ENCODE measurements at places on chromosomes 6 and 20.

- DNase-seq: no peak
These were observed 44.3 kb downstream of the PDYN start for GRCh38 chr20:1949347-1950100.

DNA sequence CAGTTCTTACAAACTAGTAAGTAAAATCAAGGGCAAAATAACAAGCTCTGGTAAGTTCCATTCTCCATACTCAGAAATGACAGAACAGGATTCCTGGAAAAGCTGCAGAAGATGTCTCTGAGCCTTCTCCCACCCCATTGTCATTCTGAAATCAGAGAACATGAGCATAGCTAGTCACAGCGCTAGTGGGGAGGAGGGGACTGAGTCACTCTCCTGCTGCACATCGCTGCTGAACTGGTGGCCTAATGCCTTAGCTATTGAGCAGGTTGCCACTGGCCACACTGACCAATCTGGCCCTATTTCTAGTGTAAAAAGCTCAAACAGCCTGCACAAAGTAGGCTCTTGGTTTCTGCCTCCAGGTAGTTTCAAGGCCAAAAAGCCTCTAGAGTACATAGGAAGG is 26.1 kb upstream of the RIPPLY2 start:
- no peak for DNase-seq

GRCh38 chr6:21455071-21455470 is 138.5 kb upstream of the SOX4 start:
- no peak for DNase-seq

DNA sequence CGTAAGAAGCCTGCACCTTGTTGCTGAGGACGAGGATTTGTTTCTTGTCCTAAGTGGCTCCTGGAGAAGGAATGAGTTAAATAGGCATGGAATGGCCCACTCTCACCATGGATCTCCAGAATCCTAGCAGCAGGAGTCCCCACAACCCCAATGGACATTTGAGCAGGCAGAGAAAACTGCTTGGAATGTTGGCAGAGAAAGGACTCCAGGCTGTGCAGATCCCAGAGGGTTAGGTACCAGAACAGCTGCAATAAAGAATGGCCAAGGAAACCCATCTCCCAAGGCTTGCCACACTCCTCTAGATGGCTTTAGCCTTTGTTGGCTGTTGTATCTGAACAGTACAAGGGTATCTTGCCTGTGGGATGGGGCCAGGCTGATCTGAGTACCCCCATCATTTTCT is 1415.7 kb upstream of the ADGRB3 start:
- DNase-seq: no peak

GRCh38 chr6:121823437-121823851 is 388.0 kb downstream of the GJA1 start:
- no peak for DNase-seq

DNA sequence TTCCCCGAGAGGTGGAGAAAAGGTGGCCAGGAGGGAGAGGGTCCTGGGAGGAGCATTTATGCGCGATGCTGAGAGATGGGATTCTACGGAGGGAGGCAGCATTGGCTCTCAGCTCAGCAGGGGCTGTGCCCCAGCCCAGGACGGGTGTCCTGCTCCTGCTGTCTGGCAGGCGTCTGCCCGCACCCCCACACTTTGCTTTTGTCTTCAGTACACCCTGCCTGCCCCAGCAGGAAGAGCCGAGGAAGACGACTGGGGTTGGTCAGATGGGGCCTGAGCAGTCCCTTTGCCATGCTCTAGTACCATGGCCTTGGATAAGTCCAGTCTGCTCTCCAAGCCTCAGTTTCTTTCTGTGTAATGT is 68.5 kb downstream of the TCP11 start:
- DNase-seq: no peak

GRCh38 chr6:13528232-13528631 is 40.8 kb upstream of the GFOD1 start:
- DNase-seq: no peak

- DNase-seq: no peak
These were observed 73.7 kb downstream of the PRND start for GRCh38 chr20:4795394-4795793.

- DNase-seq: no peak
These were observed 210.8 kb upstream of the EXOC2 start for GRCh38 chr6:903761-904160.

DNA sequence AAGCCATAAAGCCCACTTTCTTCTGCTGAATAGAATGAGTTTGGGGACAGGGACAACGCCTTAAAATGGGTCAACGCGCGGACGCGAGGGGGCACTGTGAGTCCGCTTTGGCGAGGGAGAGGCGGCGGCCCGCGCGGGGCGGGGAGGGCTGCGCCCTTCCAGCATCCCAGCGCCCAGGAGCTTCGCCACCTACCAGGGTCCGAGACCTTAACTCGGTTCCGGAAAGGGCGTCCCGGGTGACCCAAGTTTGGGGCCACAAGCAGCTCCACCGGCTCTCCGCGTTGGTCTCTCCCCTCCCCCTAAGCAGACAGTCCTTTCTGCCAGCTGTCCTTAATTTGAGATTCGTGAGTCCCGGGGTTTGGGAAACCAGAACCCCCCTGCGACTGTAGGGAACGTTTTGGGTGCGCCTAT is 1.8 kb upstream of the SAMD5 start:
- no peak for DNase-seq

DNA sequence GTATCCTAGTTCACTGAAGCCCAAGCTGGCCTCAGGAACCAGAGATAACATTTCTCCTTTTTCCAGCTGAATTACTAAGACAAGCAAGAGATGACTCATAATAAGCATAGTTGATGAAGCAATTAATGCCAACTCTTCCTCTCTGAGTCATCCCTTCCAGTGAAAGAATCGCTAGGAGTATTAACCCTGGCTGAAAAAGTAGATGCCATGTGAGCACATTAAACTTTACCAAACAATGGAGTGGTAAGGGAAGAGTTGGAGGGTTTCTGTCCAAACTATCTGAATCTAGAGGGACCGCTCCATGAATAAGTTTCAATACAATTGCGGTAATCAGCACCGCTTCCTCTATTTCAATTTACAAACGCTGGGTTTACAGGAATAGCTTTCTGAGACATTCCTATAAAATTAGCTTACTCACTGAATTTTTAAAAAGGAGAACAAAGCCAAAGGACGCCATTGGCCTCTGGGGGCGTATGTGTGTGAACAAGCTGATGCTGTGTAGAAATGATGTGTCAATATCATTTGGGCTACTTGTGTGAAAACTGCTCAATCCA is 48.3 kb downstream of the ATXN1 start:
- no peak for DNase-seq

DNA sequence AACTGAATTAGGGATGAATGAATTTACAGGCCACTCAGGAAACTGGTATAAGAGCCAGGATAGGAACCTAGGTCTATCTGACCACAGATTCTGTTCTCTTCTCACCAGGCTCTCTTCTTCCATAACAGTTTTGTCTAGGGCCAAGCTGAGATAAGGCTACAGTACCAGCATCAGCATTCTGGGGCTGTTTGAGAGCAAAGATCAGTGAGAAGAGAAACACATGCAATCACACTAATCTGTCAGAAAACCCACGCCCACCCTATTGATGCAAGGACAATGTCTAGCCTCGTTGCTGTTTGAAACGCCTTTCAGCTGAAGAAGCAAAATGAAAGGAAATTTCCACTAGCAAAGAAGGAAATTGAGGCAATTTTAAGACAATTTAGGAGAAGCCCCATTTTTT is 137.7 kb downstream of the LCA5 start:
- DNase-seq: no peak

DNA sequence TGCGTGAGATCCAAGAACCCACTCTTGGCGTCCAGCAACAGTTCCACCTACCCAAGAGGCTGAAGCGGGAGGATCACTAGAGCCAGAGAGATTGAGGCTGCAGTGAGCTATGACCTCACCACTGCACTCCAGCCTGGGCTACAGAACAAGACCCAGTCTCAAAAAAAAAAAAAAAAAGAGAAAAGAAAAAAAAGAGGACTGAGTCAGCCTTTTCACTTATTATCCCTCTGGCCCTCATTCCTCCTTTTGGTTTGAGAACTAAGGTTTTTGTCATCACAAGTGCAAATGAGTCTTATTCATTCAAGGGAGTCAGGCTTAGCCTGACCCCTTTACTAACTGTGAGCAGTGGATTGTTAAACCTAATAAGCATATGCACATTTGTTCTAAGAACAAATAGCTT is 37.9 kb upstream of the JARID2 start:
- DNase-seq: no peak

DNA sequence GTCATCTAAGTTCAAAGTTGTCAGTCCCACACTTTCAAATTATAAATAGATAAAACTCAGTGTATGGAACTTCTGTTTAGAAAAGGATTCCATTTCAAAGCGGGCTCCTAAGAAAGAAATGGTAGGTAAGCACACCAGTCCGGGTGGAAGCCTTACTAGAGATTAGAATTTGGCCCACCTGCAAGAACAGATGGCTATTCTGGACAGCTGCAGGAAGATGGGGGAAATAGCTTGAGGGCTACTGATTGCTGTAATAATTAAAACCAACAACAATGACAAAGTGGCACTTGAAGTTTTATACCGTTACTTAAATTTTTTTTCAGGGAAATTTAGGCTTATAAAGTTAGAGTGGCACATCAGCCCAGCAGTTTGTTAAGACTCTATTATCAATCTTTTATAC is 83.3 kb downstream of the HIVEP2 start:
- DNase-seq: no peak

DNA sequence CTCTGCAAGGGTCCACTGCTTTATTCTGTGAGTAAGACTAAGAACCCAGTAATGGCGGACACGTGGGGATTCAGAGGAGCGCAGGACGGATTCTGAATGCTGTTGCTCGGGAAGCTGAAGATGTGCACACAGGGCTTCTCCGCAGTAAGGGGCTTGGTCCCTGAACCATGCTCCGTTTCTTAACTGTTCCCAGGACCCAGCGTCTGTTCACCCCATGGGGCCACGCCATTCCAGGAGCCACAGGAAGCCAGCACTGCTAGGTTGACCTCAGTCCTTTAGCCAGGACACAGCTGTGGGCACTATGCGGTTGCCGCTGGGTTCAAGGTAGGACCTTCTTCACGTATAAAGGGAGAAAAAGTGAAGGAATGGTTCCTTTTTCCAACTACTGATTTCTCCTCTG is 59.8 kb downstream of the IRF4 start:
- DNase-seq: no peak

DNA sequence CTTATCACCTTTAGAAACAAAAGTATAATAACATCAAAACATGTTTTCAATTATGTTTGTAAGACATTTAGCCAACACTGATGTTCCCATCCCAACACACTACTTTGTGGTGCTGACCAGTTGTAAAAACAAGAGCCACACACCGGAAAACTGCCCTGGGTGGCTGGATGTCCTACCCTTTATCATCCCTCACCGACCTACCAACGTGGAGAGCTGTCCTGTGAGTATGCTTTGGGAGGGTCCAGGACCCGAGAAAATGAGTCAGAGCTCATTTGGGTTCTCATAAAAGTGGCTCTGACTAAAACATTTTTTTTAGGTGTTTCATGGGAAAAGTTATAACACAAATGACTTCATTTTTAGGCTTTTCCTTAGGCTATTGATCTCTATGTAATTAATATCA is 29.3 kb upstream of the CTAGE9 start:
- DNase-seq: no peak

DNA sequence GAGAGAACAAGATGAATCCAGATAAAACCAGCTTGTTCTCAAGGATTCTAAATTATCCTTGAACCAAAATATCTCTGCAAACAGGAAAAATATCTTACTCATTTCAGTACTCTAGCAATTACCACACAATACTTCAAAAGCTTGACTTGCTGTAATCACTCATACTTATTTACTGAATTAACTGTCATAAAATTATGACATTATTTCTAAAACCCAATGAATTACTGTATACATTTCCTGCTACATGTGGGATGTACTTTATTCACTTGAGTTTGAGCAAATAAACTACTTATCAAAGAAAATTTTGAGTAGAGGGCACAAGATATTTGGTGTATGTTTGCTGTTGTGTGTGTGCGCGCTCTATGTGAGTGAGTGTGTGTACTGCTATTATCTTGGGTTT is 9.7 kb downstream of the EIF2S2 start:
- DNase-seq: no peak

GRCh38 chr6:134840086-134840867 is 109.6 kb downstream of the ALDH8A1 start:
- no peak for DNase-seq

DNA sequence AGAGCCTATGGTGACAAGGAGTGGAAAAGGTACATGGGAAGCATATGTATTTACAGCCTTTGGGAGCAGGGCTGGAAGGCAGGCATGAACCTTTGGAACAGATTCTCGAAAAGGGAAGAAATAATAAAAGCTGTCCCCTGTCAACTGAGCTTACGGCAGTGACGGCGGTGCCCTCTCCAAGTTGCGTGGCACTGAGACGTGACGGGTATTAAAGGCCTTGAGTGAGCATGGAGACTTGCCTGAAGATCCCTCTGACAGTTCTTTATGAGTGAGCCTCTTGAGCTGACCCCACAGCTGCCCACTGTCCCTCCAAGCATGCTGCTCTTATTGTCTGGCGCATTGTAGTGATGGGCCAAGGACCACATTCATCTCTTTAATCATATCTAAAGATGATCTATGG is 388.5 kb downstream of the ZFAND3 start:
- DNase-seq: no peak

GRCh38 chr6:141097471-141097870 is 1035.3 kb upstream of the GJE1 start:
- DNase-seq: no peak

- no peak for DNase-seq
These were observed 9.6 kb downstream of the L3MBTL3 start for GRCh38 chr6:130027948-130028347.

DNA sequence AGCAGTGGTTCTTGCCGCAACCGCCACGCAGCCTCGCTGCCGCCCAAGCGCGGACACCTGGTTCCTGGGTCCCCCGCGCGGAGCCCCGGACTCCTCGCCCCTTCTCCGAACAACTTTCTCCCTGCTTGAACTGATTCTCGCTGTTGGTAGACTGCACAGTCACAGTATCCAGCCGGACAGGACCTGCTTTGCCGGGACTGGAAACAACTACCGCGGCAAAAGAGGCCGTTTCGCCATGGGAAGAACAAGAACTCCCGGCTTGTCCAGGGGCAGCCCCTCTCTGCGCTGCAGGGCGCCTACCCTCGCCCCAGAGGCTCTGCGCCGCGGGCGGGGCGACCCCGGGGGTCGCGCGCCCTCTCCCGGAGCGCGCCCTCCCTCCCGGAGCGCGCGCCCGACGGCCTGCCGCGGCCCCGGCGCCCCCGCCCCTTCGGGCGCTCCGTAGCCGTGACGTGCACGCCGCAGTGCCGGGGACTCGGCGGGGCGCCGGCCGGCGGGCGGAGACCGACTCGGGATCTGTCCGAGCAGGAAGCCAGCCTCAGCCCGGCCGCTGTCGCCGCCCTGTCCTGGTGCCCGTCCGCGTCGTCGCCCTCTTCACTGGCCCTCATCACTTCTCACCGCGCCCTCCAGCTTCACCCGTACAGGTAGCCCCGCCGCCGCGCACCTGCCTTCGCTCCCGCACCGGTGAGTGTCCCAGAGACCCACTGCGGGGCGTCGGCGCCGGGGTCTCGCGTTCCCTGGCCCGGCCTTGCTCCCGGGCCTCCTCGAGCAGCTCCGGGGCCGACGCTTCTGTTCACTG is at the start of gene MYO6:
Gene MYO6, plus strand, starts transcription at position 497 of the 796 bp plus-strand sequence. CDS start 68,309 bp downstream, outside the sequence.
- peak; percentile 4 for DNase-seq

Data from NCI-H2081 treated with DMSO at 0.1 percent for 48 hours (cell line).